Activated naive CD8-positive, alpha-beta T cell treated with anti-CD3 and anti-CD28 coated beads, Interleukin-2, amount 10 ng/mL, durations not matched to agents 7 days and 5 days (primary cell): ENCODE measurements at places on chromosomes 5 and 9.

GRCh38 chr5:143086908-143087637 is 316.4 kb downstream of the NR3C1 start:
- DNase-seq: no peak
- H3K4me3 ChIP-seq: no peak overlapping the region
- peaks cover 6% of the 10 kb centered on the region for H3K36me3 ChIP-seq
- no peaks in the 10 kb centered on the region for H3K4me1 ChIP-seq
- H3K27me3 ChIP-seq: no peaks in the 10 kb centered on the region

GRCh38 chr5:8253376-8253775 is 384.4 kb downstream of the MTRR start:
- H3K4me1 ChIP-seq: no peaks in the 10 kb centered on the region
- no peaks in the 10 kb centered on the region for H3K36me3 ChIP-seq
- no peaks in the 10 kb centered on the region for H3K27me3 ChIP-seq
- DNase-seq: no peak
- H3K4me3 ChIP-seq: no peak overlapping the region
- no peak overlapping the region for H3K27ac ChIP-seq

DNA sequence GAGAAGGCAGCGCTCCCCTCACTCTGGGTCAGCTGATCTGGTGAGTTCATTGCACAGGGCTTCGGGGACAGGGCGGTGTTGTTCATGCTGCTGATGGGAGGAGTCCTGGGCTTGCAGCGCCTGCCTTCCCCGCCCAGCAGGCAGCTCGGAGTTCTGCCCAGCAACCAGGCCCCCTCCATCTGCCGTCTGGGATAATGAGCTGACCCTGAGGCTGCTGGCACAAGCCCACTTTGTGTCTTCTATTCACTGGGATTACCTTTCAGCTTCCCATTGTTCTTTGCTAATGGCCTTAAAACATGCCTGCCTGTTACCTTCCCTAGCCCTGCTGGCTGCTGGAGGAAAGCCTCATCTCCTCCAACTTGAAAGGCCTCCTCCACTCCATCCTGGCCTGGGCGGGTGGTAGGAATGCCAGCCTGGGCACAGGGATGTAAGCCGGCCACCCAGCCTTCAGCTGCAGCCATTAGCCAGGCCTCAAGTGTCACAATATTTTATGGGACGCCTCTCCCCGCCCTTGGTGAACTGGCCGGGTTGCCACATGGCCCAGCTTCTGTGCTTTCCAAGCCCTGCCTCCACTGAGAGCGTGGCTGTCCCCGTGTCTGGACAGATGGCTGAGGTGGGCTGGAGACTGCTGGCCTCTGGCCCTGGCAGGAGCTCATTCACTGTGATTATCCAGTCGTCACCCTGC is 70.4 kb downstream of the GADD45G start:
- peaks cover 10% of the 10 kb centered on the region for H3K4me1 ChIP-seq
- no peak for DNase-seq
- H3K36me3 ChIP-seq: peaks cover 5% of the 10 kb centered on the region
- no peak overlapping the region for H3K27ac ChIP-seq

DNA sequence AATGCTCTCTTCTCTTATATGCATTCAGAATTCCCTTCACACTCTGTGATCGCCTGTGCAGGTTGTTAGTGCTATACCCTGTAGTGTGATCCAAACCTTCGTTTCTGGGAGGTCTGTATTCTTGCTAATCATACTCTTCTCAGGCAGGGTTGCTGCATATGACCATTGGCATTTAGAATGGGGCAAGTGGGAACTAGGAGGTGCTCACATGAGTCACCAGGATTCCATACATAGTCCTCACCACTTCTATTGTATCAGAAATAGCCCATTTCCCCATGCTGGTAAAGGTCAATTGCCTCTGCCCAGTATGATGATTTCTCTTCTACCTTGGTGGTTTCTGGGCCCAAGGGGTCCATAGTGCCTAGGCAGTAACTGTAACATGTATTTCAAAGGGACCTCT is 443.5 kb upstream of the CDH6 start:
- no peaks in the 10 kb centered on the region for H3K4me1 ChIP-seq
- no peak for DNase-seq

GRCh38 chr5:144032375-144032774 is 138.1 kb downstream of the YIPF5 start:
- H3K27me3 ChIP-seq: peaks cover 17% of the 10 kb centered on the region
- H3K4me1 ChIP-seq: no peaks in the 10 kb centered on the region
- no peaks in the 10 kb centered on the region for H3K36me3 ChIP-seq
- H3K4me3 ChIP-seq: no peak overlapping the region
- no peak for DNase-seq

DNA sequence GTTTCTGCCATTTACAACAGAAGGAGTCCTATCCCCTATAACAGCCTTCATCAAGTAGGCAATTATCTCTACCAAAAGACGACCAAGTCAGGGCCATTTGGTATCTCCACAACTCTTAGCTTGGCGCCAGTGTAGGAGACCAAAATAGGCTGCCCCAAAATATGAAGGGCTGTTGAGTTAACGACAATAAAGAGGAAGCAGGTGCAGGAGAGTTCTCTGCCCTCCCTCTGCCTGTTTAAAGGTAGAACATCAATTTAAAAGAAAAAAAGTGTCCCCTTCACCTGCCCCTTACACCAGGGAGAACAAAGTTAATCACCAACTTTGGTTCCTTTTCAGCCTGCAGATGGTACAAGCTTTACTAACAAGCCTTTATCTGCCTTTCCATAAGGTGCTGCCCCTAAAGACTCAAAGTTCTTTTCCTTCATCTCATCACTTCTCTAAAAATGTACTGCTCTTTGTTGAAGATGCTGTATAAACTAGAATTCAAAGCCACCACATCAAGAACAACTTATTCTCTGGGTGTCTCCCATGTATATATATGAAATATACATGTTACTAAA is 33.3 kb downstream of the PPP1R2B start:
- peaks cover 7% of the 10 kb centered on the region for H3K36me3 ChIP-seq
- H3K4me1 ChIP-seq: peaks cover 1% of the 10 kb centered on the region
- DNase-seq: no peak

DNA sequence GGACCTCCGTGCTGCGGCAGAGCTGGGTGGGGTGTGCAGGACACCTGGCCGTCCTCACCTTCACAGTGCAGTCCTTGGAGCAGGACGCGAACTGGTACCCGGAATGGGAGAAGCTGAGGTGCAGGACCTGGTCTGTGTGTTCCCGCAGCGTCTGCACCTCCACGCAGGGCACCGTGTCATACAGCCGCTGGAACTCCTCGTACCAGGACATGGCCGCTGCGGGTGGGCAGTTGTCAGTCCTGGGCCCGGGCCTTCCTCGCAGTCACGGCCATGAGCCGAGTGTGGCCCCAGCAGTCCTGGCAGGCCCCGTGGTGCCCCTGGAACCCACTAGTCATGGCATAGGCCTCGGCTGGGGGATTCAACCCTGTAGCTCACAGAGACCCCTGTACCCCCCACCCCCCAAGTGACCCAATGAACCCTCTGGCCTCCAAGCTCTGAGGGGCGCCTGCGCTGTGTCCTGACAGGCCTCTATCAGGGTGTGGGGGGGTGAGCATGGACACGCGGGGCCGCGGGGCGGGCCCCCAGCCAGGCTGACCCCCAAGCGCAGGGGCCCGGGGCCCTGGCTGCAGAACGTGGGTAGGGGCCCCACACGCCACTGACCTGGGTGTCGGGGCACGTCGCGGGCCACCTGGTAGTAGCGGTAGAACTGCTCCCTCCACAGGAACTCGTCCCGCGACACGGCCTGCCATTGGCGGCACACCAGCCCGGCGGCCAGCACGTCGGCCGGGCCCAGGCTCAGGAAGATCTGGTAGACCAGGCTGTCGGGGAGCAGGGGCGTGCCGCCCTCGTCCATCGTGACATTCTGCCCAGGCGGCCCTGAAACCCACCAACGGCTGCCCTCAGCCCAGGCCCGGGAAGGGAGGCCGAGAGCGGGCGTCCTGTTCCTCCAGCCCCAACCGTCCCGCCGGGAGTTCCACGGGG is 987 bp downstream of the FBXW5 start:
- peaks cover 5% of the 10 kb centered on the region for H3K36me3 ChIP-seq
- peak overlapping the region; percentile 76 for H3K27ac ChIP-seq
- H3K4me3 ChIP-seq: peak overlapping the region; percentile 82

DNA sequence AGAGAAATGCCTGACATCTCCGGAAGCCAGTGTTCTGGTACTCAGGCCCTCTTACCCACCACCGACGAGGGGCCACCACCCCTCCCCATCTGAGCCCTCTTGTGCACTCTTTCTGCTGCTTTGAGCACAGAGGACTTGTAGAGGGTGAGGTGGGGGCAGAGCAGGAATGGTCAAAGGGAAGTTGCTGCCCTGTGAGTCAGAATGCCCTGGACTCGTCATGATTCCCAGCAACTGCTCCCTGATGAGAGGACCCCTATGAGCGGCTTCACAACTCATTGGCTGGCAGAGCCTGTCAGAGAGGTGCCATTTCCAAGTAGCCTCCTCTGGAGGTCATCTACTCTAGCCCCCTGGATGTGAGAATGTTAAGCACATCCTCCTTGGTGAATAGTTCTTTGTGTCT is 845 bp downstream of the ECSCR start:
- peaks cover 20% of the 10 kb centered on the region for H3K27me3 ChIP-seq
- no peaks in the 10 kb centered on the region for H3K36me3 ChIP-seq
- DNase-seq: no peak
- no peak overlapping the region for H3K27ac ChIP-seq
- peaks cover 28% of the 10 kb centered on the region for H3K4me1 ChIP-seq
- no peak overlapping the region for H3K4me3 ChIP-seq

DNA sequence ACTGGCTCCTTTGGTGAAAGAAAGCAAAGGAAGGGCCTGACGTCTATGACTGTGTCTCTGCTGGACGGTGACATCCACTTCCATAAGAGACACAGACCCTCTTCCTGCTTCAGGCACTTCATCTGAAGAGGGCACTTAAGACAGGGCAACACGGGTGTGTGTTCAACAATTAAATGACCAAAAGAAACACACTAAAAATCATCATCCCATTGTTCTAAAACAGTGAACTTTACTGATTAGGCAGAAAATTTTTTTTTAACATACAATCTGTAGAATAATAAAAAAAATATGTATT is 58.5 kb downstream of the GOLM1 start:
- H3K4me3 ChIP-seq: no peak overlapping the region
- peaks cover 3% of the 10 kb centered on the region for H3K36me3 ChIP-seq

- H3K4me3 ChIP-seq: peak within 1 kb of the TSS; percentile 88
- DNase-seq: peak; percentile 86
- H3K36me3 ChIP-seq: peaks cover 7% of the 10 kb centered on the region
- H3K27ac ChIP-seq: peak within 1 kb of the TSS; percentile 93
Measured at GRCh38 chr5:111223787-111224560, at the start of gene CAMK4. TSS of gene CAMK4 (plus strand) at chr5:111224384. CDS start at chr5:111224484, 100 bp downstream.

GRCh38 chr5:181171782-181172181 is 24.4 kb downstream of the OR2V2 start:
- peak overlapping the region; percentile 22 for H3K4me3 ChIP-seq
- H3K4me1 ChIP-seq: peaks cover 50% of the 10 kb centered on the region
- no peak for DNase-seq
- peaks cover 18% of the 10 kb centered on the region for H3K27me3 ChIP-seq
- no peak overlapping the region for H3K27ac ChIP-seq

- H3K4me1 ChIP-seq: no peaks in the 10 kb centered on the region
- no peaks in the 10 kb centered on the region for H3K36me3 ChIP-seq
- no peaks in the 10 kb centered on the region for H3K27me3 ChIP-seq
- no peak for DNase-seq
- no peak overlapping the region for H3K27ac ChIP-seq
Measured at GRCh38 chr5:22471154-22471553, 382.0 kb downstream of the CDH12 start.

DNA sequence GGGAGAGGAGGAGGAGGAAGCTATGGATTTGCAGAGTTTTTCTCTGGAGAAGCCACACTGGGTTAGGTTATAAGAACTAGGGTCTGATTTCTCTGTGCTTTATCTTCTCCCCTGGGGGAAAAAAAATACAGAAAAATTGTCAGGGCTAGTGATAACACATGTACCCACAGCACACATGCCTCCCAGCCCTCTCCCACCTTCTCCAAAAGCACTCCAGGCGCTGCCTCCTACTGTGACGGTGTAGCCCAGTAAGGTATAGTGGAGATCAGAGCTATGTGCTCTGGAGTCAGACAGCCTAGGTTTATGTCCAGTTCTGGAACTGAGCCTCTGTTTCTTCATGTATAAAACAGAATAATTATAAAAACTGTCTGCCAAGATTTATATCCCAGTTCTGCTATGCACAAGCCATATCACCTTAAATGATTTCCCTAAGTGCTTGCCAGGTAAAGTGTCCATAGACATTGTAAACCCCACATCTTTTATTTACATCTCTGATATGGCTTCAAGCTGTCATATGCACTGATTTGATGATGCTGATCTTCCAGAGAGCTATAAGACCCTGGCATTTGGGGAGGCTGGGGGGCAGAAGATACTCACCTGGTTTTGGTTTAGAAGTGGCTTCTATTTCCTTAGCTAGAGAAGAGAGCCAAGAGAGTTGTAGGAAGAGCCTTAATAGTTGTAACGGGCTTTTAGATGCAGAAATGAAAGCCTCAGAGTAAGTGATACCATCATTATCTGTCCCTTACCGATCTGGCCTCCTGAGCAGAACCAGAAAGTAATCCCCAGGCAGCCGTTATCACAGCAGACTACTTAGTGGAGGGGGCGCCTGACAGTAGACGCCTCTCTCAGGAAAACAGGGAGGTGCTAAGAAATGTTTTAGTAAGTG is 7.6 kb downstream of the SLC1A3 start:
- no peak overlapping the region for H3K27ac ChIP-seq
- no peaks in the 10 kb centered on the region for H3K4me1 ChIP-seq
- no peaks in the 10 kb centered on the region for H3K36me3 ChIP-seq
- no peak overlapping the region for H3K4me3 ChIP-seq

DNA sequence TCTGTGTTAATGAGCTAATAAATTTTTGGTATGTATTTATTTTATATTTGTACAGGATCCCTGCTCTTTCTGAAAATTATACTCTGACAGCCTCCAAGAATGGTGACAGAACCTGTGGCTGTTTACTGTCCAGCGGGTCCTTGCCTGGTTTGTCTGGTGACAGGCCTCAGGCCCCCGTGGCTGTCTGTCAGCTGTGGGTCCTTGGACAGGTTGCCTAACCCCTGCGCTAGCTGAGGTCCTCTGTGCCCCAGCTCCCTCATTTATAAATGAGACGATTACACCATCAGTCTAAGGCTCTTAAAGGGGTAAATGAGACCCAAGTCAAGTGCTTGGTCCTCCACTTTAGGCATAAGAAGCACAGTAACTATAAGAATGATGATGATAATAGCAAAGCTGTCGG is 125.1 kb upstream of the COL5A1 start:
- H3K4me3 ChIP-seq: no peak overlapping the region
- H3K27me3 ChIP-seq: peaks cover 2% of the 10 kb centered on the region
- no peak overlapping the region for H3K27ac ChIP-seq

DNA sequence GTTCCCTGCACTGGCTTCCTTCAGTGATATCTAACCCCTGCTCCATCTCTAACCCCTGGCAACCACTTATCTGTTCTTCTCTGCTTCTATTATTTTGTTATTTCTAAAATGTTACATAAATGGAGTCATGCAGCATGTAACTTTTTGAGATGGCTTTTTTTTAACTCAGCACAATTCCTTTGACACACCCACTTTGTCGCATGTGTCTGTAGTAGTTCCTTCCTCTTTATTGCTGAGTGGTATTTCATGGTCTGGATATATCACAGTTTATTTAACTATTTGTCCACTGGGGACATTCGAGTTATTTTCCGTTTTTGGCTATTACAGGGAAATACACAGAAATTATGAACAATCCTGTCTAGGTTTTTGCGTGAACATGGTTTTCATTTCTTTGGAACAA is 200.2 kb downstream of the TRIO start:
- no peaks in the 10 kb centered on the region for H3K36me3 ChIP-seq
- DNase-seq: no peak
- H3K4me3 ChIP-seq: no peak overlapping the region
- H3K27me3 ChIP-seq: peaks cover 4% of the 10 kb centered on the region
- no peak overlapping the region for H3K27ac ChIP-seq
- H3K4me1 ChIP-seq: no peaks in the 10 kb centered on the region

GRCh38 chr5:7877851-7878250 is 8.9 kb downstream of the MTRR start:
- H3K27ac ChIP-seq: no peak overlapping the region
- peaks cover 25% of the 10 kb centered on the region for H3K4me1 ChIP-seq
- no peaks in the 10 kb centered on the region for H3K27me3 ChIP-seq
- H3K36me3 ChIP-seq: peaks cover 25% of the 10 kb centered on the region
